Stimulated activated CD8-positive, alpha-beta memory T cell treated with anti-CD3 and anti-CD28 coated beads, Interleukin-7, amount 100 ng/mL, for 1 hour (primary cell): ENCODE measurements at places on chromosomes 13 and 19.

DNA sequence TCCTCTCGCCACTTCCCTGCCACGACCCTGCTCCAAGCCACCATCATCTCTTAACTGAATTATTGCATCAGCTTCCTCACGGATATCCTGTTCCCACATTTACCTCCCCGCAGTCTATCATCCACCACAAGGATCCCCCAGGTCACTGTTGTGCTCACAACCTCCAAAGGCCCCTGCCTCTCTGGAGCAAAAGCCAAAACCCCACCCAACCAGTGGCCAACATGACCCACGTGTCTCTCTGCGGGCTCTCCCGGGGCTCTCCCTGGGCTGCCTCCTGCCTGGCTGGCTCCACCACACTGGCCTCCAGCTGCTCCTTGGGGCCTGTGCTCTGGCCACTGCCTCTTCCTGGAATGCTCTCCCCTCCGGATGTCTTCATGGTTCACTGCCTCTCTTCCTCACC, 809.3 kb downstream of the UQCRFS1 start:
- DNase-seq: no peak

DNA sequence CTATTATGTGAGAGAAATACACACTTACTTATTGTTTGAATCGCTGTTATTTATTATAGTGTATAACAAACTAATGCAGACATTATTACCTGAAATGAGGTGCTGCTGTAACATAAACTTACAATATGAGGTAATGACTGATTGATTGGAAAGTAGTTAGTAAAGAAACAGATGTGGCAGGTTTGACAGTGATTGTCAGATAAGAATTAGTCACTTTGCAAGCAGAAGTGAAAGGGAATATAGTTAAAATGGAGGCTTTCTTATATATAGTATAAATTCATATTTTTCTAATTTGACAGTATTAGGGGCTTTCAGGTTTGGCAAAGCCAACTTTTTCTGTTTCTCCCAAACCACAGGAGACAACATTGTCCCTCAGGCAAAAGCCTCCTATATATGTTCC, 20.6 kb downstream of the MIR17HG start:
- no peak for DNase-seq

- DNase-seq: no peak
Measured at GRCh38 chr19:16293118-16294091, 31.2 kb upstream of the KLF2 start.

DNA sequence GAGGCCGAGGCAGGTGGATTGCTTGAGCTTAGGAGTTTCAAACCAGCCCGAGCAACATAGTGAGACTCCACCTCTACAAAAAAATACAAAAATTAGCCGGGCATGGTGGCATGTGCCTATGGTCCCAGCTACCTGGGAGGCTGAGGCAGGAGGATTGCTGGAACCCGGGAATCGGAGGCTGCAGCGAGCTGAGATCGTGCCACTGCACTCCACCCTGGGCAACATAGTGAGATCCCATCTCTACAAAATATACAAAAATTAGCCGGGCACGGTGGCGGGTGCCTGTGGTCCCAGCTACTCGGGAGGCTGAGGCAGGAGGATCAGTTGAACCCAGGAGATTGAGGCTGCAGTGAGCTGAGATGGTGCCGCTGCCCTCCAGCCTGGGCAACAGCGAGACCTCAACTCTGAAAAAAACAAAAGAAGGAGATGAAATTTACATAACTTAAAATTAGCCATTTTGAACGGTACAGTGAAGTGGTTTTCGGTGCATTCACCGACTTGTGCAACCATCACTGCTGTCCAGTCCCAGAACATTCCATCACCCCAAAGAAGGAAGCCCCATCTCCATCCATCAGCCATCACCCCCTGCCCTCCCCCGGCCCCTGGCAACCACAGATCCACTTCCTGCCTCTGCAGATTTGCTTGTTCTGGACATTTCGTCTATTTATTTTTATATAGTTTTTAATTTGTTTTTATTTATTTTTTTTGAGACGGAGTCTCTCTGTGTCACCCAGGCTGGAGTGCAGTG, 1.6 kb upstream of the AZU1 start:
- no peak for DNase-seq

DNA sequence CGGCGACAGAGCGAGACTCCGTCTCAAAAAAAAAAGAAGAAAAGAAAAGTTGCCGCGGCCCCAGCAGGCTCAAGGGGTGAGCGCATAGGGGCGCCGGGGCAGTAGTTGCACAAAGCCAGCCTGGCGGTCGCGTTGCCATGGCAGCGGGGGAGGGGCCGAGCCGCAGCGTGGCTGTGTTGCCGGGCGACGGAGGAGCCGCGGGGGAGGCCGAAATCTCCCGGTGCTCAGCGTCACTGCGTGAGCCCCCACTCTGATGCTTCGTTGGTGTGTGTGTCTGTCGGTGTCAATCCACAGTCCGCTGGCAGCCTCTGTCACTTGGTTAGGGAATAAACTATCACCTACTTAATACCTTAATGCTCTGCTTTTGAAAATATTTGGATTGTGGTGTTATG, 82.9 kb upstream of the C1QTNF9B start:
- DNase-seq: peak; percentile 80

DNA sequence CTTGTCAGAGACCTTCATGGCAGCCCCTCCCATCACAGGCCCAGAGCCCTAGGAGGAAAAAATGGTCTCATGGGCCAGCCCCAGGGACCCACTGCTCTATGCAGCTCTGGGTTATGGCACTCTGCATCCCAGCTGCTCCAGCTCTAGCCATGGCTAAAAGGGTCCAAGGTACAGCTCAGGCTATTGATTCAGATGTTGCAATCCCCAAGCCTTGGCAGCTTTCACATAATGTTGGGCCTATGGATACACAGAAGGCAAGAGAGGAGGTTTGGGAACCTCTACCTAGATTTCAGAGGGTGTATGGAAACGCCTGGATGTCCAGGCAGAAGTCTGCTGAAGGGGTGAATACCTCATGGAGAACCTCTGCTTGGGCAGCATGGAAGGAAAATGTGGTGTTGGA, 996.0 kb downstream of the PCDH9 start:
- no peak for DNase-seq

DNA sequence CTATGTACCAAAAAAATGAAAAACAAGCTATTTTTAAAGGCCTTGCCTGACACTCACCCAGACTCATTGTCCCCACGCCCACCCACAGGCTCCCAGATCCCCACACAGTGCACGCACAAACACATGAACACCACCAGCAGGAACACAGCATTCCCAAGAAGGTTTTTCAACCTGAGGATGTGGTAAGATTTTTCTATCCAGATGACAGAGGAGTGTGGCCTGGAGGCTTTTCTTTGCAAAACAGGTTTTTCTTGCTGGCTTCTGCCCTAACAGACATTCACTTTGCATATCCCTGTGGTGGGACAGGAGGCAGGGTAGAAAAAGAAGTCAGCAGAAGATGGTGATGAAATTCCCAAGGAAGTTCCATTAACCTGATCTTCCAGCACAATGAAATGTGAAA, 97.8 kb downstream of the KLF12 start:
- DNase-seq: no peak

- no peak for DNase-seq
Measured at GRCh38 chr19:46728208-46728607, 11.3 kb upstream of the PRKD2 start.

- DNase-seq: no peak
Measured at GRCh38 chr19:55590617-55591016, 8.7 kb downstream of the FIZ1 start.

DNA sequence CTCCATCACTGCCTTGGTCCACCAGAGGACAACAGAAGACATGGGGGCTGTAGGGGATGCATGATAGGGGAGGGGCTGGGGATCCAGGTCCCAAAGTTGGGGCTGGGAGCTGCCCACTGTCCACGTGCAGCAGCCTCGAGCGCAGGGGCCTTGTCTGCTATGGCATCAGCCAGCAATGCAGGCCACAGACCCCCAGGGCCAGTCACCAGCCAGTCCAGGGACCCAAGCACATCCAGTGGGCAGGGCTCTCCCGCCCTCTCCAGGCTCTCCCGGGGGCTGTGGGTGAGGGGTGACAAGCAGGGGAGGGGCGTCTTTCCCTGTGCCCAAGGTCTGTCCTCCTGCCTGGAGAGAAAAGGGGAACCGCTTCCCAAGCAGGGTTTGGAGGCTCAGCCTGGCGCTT, 32.8 kb downstream of the PEPD start:
- no peak for DNase-seq
